ENCODE measurements at places on chromosomes 6 and 20.

DNA sequence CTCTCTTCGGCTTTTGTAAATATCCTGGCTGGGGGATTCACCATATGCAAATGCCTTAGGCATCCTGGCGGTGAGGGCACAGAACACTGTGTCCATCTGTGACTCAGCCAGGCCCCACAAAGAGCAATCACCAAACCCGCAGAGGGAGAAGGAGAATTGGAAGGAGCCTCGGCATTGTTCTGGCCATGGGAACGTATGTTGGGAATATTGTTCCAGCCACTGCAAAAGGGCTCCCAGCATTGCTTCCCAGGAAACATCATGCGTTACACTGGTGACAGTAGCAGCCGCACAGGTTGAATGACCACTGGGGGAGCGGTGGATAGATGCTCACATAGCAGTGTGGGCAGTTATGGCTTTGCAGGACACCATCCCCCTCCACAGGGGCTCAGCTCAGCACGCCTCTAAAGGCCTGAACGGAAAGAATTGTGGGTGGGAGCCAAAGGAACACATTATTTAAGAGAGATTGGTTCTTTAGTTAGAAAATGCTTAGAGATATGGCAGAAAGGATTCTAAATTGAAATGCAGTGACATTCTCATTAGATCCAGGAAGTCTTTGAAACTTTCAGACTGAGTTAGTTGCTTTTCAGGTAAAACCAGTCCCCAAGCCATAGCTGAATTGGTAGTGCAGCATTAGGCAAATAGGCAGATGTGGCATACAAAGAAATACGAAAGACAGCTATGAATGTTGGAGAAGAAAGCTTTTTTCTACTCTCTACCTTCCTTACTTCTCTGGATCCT lies 104.3 kb downstream of the RNF144B start:
- H3K4me1 ChIP-seq = no peaks in the 10 kb centered on the region
- no peaks in the 10 kb centered on the region for H3K27me3 ChIP-seq
- no peaks in the 10 kb centered on the region for H3K36me3 ChIP-seq
- H3K4me3 ChIP-seq = no peak overlapping the region

GRCh38 chr6:62265906-62266525 lies 20.0 kb downstream of the KHDRBS2 start:
- no peak overlapping the region for H3K27ac ChIP-seq
- DNase-seq = no peak
- H3K36me3 ChIP-seq = no peaks in the 10 kb centered on the region
- no peak overlapping the region for H3K4me3 ChIP-seq
- H3K4me1 ChIP-seq = no peaks in the 10 kb centered on the region

GRCh38 chr6:141326426-141326825 lies 806.3 kb upstream of the GJE1 start:
- no peaks in the 10 kb centered on the region for H3K36me3 ChIP-seq
- no peak overlapping the region for H3K4me3 ChIP-seq
- H3K27ac ChIP-seq = no peak overlapping the region
- H3K4me1 ChIP-seq = no peaks in the 10 kb centered on the region

DNA sequence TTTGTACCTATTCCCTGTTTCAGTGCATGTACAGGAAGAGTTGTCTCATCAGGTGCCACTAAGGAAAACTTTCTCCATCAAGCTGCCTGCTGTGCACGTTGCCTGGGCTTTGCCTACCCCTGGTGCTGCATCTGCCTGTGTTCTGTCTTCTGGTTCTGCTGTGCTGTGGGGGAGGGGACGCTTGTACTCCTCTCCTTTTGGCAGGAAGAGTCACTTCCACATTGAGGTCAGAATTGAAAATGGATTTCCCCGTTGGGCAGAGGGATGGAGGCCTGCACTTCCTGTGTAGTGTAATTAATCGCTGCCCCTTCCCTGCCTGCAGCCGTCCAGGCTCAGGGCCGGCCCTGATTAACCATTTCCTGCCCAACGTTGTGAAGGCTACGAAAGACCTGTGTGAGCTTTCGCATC lies 153.3 kb downstream of the SCML4 start:
- no peak overlapping the region for H3K4me3 ChIP-seq
- DNase-seq = no peak
- H3K27me3 ChIP-seq = no peaks in the 10 kb centered on the region
- peaks cover 18% of the 10 kb centered on the region for H3K4me1 ChIP-seq
- no peaks in the 10 kb centered on the region for H3K36me3 ChIP-seq

DNA sequence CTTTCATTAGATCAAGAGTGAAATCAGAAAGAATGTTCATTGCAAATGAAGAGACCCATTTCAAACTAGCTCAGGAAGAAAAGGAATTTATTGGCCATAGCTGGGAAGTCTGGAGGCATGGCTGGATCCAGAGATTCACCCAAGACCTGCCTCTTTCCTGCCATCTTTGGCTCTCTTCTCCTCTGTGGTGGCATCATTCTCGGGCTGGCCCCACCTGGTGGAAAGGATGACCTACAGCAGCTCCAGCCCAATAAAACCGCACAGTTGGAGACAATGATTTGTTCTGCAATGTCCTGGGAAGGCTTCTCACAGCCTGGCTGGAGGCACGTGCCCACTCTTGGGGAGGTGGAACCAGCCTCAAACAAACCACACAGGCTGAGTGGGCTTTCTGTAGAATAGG lies 18.1 kb upstream of the FERMT1 start:
- no peaks in the 10 kb centered on the region for H3K36me3 ChIP-seq
- no peak for DNase-seq
- H3K4me3 ChIP-seq = no peak overlapping the region
- no peaks in the 10 kb centered on the region for H3K4me1 ChIP-seq
- H3K27me3 ChIP-seq = no peaks in the 10 kb centered on the region

GRCh38 chr20:31638816-31639215 lies 1.1 kb downstream of the COX4I2 start:
- H3K4me1 ChIP-seq = no peaks in the 10 kb centered on the region
- H3K36me3 ChIP-seq = no peaks in the 10 kb centered on the region
- H3K4me3 ChIP-seq = no peak overlapping the region
- no peak for DNase-seq
- no peaks in the 10 kb centered on the region for H3K27me3 ChIP-seq

- H3K27ac ChIP-seq = no peak overlapping the region
- H3K27me3 ChIP-seq = no peaks in the 10 kb centered on the region
- DNase-seq = no peak
- no peaks in the 10 kb centered on the region for H3K36me3 ChIP-seq
- H3K4me3 ChIP-seq = no peak overlapping the region
These were observed 31.1 kb downstream of the UTRN start for GRCh38 chr6:144315981-144316861.

DNA sequence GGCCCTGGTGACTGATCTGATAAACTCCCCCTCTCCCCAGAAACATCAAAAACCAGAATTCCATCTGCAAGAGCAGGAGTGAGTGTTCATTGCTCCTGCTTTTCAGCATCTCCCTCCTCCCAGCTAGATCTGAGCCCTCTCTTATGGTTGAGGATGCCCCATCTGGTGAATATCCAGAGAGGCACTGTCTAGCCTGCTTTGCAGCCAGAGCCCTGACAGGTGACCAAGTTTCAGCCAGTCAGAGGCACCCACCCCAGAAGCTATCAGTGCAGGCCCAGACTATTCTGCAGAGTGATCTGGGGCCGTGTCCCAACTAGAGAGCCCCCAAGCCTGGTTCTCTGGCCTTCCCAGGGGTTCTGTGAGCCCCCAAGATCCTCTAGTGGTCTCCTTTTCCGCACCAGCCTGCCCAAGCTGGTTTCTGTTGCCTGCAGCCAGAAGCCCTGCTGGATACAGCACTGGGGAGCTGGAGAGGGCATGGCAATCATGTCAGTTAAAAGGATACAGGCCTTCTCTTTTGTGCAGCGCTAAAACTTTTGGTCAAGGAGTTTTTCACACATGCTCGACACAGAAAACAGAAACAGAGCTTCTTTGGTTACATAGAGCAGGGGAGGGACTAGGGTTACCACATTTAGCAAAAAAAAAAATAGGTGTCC lies 6.6 kb upstream of the BMP7 start:
- no peaks in the 10 kb centered on the region for H3K27me3 ChIP-seq
- H3K4me3 ChIP-seq = no peak overlapping the region
- no peaks in the 10 kb centered on the region for H3K36me3 ChIP-seq

DNA sequence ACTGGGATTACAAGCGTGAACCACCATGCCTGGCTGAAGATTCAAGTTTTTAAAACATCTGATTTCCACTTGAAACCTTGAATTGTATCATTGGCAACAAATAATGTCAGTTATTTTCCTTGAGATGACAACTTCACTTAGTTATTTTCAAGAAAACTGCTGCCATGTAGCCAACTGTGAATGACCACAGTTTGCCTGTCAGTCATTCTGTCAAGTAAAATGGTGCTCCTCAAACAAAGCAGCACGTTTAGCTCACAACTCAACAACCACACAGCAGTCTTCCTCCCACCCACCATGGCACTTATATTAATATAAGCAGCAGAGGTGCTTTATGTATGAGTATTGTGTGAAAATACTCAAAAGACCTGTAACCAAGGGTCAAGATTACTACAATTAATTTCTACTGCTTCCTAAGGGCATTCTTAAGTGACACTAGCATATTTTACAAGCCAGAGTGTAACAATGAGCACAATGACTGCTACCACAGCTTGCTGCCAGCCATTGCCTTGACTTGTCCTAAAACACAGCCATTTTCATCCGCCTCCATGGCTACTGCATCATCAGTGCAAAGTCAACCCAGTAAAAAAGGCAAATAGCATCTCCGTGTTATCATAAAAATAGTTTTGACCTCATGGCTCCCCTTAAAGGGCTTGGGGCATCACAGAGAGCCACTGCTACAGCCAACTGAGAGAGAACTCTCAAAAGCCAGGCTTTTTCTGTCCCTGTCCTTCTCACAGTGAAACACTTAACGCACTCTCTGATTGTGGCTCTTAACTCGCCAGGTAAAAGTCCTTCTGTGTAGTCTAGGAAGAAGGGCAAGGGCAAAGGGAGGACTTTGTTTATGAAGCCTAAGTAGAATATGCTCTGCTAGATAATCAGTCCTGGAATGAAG lies 96.4 kb upstream of the TAB2 start:
- DNase-seq = no peak
- H3K27ac ChIP-seq = no peak overlapping the region
- no peak overlapping the region for H3K4me3 ChIP-seq
- no peaks in the 10 kb centered on the region for H3K4me1 ChIP-seq
- no peaks in the 10 kb centered on the region for H3K36me3 ChIP-seq

- no peaks in the 10 kb centered on the region for H3K27me3 ChIP-seq
- no peaks in the 10 kb centered on the region for H3K36me3 ChIP-seq
- H3K4me3 ChIP-seq = no peak overlapping the region
- H3K27ac ChIP-seq = no peak overlapping the region
- DNase-seq = no peak
These were observed 36.1 kb upstream of the NKX2-4 start for GRCh38 chr20:21433329-21433890.

- H3K27ac ChIP-seq = no peak overlapping the region
- no peak overlapping the region for H3K4me3 ChIP-seq
- peaks cover 9% of the 10 kb centered on the region for H3K4me1 ChIP-seq
- no peaks in the 10 kb centered on the region for H3K36me3 ChIP-seq
- H3K27me3 ChIP-seq = no peaks in the 10 kb centered on the region
These were observed 125.3 kb downstream of the ATXN1 start for GRCh38 chr6:16635810-16636602.

DNA sequence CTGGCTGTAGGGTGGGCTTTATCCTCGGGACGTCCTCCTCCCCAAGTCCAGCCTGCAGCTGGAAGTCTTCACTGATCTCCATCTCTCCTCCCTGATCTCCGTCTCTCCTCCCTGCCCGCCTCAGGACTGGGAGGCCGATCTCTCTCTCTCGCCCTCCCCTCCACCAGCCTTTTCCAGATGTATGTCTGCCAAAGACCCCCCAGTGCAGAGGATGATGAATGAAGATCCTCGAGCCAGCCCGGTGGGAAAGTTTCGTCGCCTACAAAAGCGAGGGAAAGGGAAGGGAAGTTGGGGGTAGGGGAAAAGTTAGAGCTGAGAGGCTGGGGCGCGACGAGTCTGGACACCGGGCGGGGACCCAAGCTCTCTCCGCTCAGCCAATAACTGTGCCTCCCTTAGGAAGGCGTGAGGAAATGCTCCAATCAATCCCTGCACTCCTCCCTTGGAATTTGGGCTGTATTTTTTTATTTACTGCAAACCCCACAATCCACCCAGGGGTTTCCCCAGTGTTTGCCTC lies 595 bp upstream of the SRF start:
- peaks cover 1% of the 10 kb centered on the region for H3K36me3 ChIP-seq
- H3K4me3 ChIP-seq = peak overlapping the region; percentile 80
- DNase-seq = peak; percentile 92
- peak overlapping the region; percentile 97 for H3K27ac ChIP-seq

- H3K27me3 ChIP-seq = no peaks in the 10 kb centered on the region
- H3K27ac ChIP-seq = no peak overlapping the region
- no peaks in the 10 kb centered on the region for H3K4me1 ChIP-seq
- DNase-seq = peak; percentile 22
- no peaks in the 10 kb centered on the region for H3K36me3 ChIP-seq
These were observed 27.6 kb upstream of the MCUR1 start for GRCh38 chr6:13841936-13842335.

GRCh38 chr20:1621316-1621715 lies 1.5 kb upstream of the SIRPB1 start:
- H3K27me3 ChIP-seq = no peaks in the 10 kb centered on the region
- no peak overlapping the region for H3K27ac ChIP-seq
- DNase-seq = no peak
- no peaks in the 10 kb centered on the region for H3K36me3 ChIP-seq

DNA sequence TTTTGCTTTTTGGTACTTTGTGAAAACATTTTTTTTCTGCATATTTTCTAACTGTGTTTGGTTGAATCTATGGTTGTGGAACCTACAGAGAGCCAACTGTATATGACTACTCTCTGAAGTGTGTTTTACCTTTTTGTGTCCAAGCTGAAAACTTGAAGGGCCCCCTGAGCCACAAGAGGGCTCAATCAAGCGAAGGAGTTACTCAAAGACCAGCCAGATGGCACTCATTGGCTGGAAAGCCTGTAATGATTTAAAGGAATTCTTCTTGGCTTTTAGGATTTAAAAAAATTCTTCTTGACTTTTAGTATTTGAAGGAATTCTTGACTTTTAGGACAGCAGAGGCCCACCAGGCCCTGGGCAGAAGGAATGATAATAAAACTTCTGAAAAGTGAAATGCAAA lies 27.0 kb upstream of the ECI2 start:
- DNase-seq = no peak
- no peak overlapping the region for H3K4me3 ChIP-seq
- H3K36me3 ChIP-seq = no peaks in the 10 kb centered on the region
- H3K27me3 ChIP-seq = no peaks in the 10 kb centered on the region

- H3K27ac ChIP-seq = peak overlapping the region; percentile 77
- DNase-seq = no peak
- H3K27me3 ChIP-seq = no peaks in the 10 kb centered on the region
- peak overlapping the region; percentile 72 for H3K4me3 ChIP-seq
- H3K4me1 ChIP-seq = peaks cover 18% of the 10 kb centered on the region
These were observed 1.3 kb upstream of the LRRC1 start for GRCh38 chr6:53793318-53794136.

Measured in vagina (tissue), 2 donors.